ENCODE measurements at places on chromosomes 4 and X.

DNA sequence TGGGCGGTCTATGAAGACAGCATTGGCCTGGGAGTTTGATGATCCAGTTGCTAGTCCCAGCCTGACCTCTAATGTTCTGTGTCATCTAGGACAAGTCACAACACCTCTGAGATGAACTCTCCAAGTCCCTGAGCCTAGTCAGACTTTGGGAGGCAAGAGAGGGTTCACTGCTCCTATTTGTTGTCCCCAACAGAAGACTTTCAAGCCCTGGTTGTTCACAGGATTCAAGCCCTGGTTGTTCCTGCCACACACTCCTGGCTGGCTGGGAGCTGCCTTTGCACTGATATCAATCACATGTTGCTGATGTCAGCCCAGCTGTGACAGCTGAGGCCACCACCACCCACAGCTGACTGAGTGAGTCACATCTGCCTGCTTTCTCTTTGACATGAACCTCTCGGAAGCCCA lies 253.2 kb upstream of the RASGEF1B start:
- DNase-seq, result no peak

GRCh38 chr4:80362578-80363181 lies 27.1 kb downstream of the CFAP299 start:
- peak; percentile 13 for DNase-seq

GRCh38 chr4:106109929-106110328 lies 206.1 kb downstream of the TBCK start:
- no peak for DNase-seq

- DNase-seq, result peak; percentile 60
These were observed 68.8 kb upstream of the SLC7A11 start for GRCh38 chr4:138310991-138311390.

DNA sequence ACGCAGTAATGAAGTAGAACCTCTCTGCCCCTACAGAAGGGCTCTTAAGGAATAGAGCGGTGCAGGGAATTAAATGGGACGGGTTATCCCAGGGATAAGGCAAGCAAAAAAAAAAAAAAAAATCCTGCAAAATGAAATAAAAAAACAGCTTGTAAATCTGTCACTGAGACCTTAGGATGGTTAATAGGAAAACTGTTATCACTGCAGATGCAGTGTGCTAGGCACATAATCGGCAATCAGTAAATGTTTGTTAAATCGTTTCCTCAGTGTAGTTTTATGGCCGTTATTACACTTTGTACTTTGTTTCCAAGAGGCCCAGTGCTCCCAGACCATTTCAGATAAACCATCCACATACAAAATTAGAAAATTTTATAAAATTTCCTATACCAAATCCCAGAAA lies 1.0 kb downstream of the HNRNPH2 start:
- DNase-seq, result peak; percentile 4

DNA sequence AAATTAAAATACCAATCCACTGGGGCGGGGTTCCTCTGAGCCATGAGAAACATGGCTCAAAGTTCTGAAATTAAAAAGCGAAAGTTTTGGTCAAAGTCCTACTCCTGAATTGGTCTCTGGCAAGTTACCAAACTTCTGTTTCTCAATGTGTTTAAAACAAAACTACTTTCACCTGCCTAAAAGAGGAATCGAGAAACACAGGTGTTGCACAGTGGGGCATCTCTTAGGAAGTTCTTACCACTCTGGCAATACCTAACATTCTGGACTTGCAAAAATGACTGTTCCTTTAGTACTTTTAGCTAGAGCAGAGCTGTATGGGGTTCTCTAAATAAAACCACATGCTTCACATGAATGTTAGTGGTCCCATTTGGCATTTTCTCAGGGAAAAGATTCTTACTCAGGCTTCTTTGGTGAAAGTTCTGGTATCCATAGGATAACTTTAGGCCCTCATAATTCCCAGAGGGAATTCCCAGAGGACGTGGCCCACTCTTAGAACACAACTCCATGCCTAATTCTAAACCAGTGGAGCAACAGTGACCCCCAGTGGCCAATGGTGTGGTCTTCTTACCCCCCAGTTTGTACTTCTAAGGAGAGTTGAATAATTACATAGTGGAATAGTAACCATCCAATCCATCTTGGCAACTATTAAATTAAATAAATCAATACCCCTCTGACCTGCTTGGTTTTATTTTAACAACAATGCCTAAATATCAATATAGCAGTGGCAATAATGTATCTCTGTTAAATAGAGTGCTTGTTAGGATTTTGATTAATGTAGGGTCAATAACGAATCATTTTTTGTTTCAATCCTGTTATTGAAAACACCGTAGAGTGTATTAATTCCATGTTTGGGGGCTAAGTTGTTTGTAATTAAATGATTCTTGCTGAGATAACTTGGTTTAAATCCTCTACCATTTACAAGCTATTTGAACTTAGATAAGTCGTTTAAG lies 21.9 kb downstream of the BMP3 start:
- DNase-seq, result peak; percentile 28

DNA sequence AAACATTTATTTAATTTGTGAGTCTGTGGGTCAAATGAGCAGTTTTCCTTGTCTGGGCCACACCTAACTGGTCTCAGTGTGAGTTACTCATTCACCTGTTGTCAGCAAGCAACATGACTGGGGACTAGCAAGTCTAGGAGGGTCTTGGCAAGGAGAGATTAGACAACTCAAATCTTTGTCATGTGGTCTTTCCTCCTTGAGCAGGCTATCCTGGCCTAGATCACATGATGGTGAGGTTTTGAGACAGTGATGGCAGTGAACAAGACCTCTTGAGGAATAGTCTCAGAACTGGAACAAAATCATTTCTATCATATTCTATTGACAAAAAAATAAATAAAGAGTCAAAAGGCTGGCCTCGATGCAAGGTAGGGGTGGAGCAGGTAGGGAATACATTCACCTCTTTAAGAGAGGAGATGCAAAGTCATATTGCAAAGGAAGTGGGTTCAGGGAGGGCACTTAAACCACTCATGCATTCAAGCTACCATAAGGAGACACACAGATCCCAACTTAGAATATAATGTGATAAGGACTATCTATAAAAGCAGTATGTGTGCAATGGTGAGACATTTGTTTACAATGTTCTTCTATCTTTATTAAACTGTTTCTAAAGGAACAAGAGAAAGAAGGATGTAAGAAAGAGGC lies 135.7 kb downstream of the ZNF330 start:
- DNase-seq, result no peak

- DNase-seq, result peak; percentile 4
These were observed 2.3 kb downstream of the HNRNPD start for GRCh38 chr4:82371497-82371896.

GRCh38 chr4:143369552-143369951 lies 32.9 kb downstream of the GAB1 start:
- no peak for DNase-seq

- no peak for DNase-seq
These were observed 269.8 kb downstream of the FSTL5 start for GRCh38 chr4:161894014-161894413.

DNA sequence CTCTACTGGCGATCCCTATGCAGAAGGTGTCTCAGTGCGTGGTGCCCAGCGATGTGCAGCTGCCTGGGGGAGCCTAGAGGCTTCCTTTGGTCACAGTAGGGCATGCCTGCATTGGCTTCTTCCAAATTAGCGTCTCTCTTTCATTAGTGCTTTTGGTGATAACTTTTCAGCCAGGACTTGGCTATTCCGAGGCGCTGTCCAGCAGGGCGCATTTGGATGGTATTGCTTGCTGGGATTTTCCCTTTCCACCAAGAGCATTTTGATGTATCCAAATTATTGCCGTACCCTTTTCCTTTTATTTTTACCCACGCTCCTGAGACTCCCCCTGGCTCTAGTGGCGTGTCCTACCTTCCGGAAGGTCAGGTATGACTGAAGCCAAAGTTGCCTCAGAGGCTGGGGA lies 101.4 kb downstream of the SORCS2 start:
- DNase-seq, result no peak

GRCh38 chrX:21974011-21974385 lies 33.5 kb downstream of the SMS start:
- DNase-seq, result peak; percentile 42

GRCh38 chr4:87531621-87532020 lies 2.4 kb upstream of the SPARCL1 start:
- no peak for DNase-seq

GRCh38 chr4:8770518-8771257 lies 101.0 kb downstream of the HMX1 start:
- no peak for DNase-seq

- no peak for DNase-seq
These were observed 4.8 kb downstream of the HNRNPDL start for GRCh38 chr4:82425478-82425877.

GRCh38 chrX:31279359-31279758 lies 207.5 kb upstream of the FTHL17 start:
- DNase-seq, result no peak

- no peak for DNase-seq
These were observed 715.7 kb downstream of the KCTD8 start for GRCh38 chr4:43732829-43733426.

- peak; percentile 36 for DNase-seq
These were observed 12.6 kb downstream of the ELF4 start for GRCh38 chrX:130097507-130098209.

DNA sequence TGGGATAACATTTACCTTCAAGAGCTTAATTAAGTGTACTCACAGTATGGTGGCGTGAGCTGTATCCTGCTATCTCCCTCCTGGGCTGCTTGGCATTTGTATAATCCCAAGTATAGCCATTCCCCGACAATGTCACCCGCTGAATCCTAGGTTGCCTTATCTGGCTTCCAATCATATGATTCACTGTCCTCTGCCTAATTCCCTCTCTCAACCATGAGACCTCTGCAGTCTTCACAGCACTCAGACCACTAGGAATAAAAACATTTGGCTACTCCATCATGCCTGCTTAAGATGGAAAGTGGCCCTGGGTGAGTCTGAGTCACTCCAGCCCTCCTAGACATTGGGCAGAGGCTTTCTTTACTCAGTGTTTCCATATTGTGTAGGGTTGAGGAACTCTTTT lies 28.9 kb upstream of the WDFY3 start:
- no peak for DNase-seq

GRCh38 chrX:40299641-40300046 lies 201.9 kb upstream of the BCOR start:
- no peak for DNase-seq

DNA sequence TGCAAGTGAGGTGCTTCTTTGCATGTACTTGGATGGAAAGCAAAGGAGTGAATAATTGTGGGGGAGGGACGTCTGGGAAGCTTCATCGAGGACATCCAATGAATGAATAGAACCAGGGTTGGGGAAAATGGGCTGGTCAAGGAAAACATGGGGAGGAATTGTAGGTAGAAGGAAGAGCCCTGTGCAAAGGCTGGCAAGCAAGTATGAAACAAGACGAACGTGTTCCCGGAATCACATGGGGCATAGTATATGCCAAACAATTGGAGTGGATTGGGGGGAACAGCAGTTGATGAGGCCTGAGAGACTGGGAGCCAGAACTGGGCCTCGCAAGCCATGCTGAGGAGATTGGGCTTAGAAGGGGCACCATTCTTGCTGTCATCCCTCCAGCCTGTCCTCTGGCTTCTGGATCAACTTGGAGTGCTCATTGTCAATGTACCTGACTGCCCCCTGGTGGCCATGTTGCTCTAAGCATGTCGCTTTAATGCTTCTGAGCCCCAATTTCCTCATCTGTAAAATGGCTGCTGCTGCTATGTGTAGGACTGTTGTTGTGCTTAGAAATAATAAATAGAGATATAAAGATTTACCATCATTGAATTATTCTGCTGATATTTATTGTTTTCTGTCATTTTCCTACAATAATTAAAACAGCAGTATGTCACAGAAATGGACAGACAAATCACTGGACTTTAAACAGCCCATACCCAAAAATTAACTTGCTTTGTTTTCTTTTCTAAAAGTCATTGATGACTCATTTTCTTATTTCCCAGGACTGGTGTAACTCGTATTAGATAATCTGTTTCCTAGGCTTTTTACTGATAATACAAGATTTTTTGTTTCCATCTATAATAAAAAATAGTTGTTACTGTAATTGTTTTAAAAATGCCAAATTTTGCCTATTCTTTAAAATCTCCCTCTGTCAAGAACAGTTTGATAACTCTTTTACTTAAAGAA lies 66.4 kb downstream of the JADE3 start:
- DNase-seq, result peak; percentile 21

GRCh38 chrX:725971-726370 lies 95.4 kb downstream of the SHOX start:
- no peak for DNase-seq

DNA sequence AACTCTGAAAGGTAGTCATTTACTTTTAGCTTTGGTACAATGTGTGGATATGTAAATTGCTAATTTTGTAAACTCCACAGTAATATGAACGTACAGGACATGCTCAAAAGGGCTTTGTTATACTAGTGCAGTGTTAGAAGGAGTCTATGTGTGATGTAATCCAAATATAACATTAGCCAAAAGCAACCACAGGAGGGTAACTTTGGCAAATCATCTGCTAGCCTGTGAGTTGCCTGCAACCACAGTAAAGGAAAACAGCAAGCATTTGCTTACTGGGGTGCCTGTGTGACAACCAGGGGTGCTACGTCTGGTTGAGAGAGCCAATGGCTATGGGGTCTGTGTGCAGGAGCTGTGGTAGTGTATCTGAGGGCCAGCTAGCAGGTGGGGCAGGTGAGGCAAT lies 245.8 kb downstream of the ADAMTS3 start:
- no peak for DNase-seq

DNA sequence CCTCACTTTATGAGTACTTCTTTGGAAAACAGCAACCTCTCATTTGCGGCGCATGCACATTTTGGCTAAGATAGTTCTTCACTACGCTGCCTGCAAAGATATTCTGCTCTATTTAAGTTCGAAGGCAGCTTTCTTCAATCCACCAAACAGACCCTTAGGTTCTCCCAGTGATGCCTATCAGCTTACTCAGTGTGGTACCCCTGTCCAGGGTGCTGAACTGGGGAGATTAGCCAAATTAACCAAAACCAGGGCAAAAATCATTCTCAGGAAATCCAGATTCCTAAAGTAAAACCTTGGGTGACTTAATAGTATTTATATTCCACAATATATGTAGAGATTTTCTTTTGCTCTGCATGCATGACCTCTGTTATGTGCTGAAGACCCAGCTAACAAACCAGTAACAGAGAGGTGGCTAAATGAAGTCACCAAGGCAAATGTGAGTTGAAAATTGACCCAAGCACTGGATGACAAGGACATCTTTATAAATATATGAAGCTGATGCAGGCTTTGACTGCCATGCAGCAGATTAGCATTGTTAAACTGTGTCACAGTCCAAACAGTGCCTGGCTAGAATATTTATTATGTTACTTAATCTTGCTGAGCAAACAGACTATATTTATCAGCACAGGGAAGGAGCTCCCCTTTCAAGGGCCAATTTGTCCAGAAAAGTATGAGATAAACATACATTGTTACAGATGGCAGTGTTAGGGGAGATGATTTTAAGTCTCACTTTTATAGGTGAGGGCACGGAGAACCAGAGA lies 418.2 kb downstream of the STIM2 start:
- peak; percentile 46 for DNase-seq

DNA sequence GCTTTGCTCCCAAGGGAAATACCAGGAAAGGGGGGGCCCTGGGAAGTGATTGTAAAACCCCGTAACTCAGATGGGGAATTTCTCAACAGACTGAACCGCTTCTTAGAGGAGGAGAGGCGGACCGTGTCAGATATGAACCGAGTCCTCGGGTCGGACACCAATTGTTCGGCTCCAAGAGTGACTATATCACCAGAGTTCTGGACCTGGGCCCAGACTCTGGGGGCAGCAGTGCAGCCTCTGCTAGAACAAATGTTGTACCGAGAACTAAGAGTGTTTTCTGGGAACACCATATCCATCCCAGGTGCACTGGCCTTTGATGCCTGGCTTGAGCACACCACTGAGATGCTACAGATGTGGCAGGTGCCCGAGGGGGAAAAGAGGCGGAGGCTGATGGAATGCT lies 1.0 kb downstream of the PNMA3 start:
- DNase-seq, result no peak
